Activated CD4-positive, alpha-beta memory T cell treated with anti-CD3 and anti-CD28 coated beads, Interleukin-2, amount 10 ng/mL, durations not matched to agents 7 days and 5 days (primary cell): ENCODE measurements at places on chromosomes 2 and 18. TPM values are rescaled to one million over a fixed set of nuclear protein-coding genes. Genes with fewer than 3 reads are reported as not detected.

ZNF892 gene
- total RNA-seq, result 3.2 TPM

GRCh38 chr18:6652098-6652497 lies 77.4 kb upstream of the ARHGAP28 start:
- no peak for DNase-seq

APOB gene
- total RNA-seq, result not detected

DNA sequence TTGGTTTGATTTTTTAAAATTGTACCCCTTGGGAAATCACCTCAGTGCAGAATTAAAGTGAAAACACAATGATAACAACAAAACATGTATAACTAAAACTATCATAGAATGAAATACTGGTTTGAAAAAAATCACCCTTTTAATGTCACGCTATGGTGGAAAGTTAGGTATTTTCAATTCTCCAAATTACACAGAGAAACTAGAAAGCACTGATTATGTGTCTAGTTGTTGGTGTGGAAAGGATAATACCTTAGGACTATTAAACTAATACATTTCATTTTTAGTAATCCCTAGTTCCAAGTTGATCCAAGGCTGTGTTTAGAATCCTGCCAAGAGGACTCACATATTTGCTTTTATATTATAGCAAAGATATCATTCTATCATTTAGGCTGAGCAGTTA lies 71.2 kb downstream of the NUP35 start:
- no peak for DNase-seq

DNA sequence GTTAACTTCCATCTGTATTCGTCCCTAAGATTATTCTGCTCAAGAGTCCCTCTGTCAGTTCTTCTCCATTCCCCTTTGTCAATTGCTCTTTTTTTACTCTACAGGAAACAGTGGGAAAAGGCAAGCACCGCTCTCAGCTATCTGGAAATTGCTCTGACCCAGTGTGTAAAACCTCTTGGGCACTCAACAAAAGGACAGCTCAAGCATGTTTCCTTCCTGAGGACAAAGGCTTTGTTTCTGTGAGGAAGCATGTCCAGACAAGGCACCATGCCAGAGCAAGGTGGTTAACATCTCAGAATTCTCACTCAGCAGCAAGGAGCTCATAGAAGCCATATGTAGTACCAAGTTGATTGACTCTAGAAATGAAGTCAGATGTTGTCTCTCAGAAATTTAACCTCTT lies 735.6 kb downstream of the TSN start:
- no peak for DNase-seq

- no peak for DNase-seq
Observed at GRCh38 chr2:236782938-236783337, 213.3 kb downstream of the ACKR3 start.

GRCh38 chr2:198096002-198096401 lies 291.6 kb downstream of the PLCL1 start:
- DNase-seq, result no peak

GRCh38 chr2:72090271-72090720 lies 57.4 kb downstream of the CYP26B1 start:
- DNase-seq, result no peak

DNA sequence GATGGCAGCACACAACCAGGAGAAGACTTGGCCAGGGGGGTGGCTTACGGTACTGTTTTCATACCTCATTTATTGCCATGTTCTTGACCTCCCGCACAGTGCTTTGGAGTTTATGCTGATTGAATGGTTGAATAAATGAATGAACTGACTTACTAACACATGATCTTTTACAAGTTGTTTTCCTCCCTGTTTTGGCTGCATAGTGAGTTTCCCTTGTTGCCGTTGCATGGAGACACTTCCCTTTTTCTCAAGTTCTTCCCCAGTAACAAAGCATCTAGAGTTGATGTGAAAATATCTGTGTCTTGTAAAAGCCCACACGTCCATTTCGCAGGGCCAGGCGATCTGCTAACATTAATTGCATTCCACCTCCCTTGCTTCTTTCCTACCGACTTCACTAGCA lies 35.7 kb upstream of the RAB1A start:
- DNase-seq, result no peak

- no peak for DNase-seq
Observed at GRCh38 chr2:225064362-225064761, 22.1 kb upstream of the DOCK10 start.

GRCh38 chr2:203739351-203739750 lies 32.9 kb downstream of the CD28 start:
- no peak for DNase-seq

LRP2 gene
- total RNA-seq, result 0.25 TPM

DNA sequence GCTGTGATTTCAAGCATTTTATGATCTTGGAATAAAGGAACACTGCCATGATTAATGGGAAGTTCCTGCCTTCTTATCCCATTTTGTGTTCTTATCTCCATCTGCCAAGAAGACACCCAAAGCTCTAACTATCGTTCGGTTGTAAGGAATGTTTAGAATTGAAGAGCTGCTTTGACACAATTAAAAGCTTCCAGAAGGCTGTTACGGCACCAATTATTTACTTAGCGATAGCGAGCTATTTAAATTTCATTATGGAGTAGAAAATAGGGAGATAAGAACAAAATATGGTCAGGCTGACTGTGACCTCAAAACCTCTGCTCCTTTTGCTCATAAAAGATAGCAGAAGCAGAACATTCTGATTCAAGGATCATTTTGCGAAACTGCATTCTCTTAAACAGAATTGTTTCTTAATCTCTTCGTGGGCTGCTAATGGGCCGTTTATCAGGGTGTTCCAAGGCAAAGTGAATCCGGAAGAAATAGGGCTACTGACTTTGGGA lies 101.6 kb downstream of the SLC4A3 start:
- no peak for DNase-seq

GRCh38 chr2:172425336-172425735 lies 2.0 kb upstream of the ITGA6 start:
- no peak for DNase-seq

- DNase-seq, result no peak
Observed at GRCh38 chr2:158778243-158778642, 16.9 kb upstream of the DAPL1 start.

GRCh38 chr2:102839668-102840388 lies 78.0 kb downstream of the TMEM182 start:
- DNase-seq, result no peak

- DNase-seq, result no peak
Observed at GRCh38 chr18:67730886-67731285, 214.4 kb upstream of the DSEL start.

DNA sequence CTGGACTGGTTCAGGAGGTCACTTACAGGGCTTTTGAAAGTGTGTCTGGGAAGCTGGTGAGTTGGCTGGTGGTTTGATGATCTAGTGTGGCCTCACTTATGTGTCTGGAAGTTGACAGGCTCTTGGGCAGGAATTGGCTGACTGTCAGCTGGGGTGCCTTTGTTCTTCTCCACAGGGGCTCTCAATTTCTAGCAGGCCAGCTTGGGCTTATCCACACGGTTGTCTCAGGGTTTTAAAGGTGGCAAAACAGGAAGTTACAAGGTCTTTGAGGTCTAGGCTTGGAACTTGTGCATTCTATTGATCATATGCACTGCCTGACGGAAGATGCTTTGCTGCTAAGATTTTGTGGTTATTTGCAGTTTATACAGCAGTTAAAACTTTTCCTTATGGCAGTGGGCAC lies 52.0 kb upstream of the CELF4 start:
- DNase-seq, result no peak

BOLL gene
- not detected for total RNA-seq

DNA sequence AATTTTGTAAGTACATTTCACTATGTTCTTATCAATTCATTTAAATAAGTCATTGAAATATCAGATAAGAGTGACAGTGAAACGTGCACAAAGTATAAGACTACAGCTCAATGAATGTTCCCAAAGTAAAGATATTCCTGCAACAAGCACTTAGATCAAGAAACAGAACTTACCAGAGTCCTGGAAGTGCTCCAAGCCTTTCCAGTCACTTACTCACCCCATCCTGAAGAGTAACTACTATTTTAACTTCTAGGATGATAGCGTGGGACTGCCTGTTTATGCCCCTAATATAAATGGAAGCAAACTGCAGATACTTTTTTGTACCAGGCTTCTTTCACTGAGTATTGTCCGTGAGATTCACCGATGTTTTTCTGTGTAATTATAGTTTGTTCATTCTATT lies 768.9 kb downstream of the SLC4A3 start:
- DNase-seq, result no peak

- no peak for DNase-seq
Observed at GRCh38 chr2:241728627-241729026, 5.8 kb upstream of the D2HGDH start.

DNA sequence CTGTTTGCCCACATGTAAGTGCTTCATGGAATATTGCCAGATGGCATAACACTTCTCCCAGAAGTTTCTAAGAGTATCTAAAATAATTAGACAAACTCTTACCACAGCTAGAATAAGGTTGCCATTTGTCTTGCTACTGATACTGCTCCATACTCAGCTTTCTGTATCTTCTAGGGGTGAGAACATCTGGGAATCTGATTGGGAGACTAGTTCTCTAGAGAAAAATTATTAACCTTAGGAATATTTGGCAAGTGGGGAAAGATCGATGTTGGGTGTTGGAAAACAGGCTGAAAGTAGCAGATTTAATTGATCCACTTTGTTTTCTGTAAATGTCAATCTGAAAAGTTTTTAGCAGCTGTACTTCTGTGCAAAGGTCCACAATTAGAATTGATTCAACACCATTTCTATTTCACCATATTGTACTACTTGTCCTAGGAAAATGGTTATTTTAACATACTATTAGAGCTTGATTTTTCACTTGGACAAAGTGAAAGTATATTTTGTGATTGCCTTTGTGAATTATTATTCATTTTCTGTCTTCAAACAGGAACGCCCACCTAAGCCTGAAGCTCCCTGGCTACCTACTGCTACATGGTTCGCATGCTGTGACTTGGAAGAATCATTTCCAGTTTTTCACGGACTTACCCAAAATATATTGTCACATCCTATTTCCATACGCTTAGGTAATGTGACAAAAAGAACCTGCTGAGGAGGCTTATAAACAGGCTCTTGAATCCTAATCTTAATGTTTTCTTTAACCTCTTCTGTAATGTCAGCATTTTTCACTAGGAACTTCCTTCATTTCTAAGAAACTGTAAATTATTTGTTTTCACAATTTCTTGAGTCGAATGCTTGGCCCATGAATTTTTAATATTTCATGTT lies 147.7 kb downstream of the TRABD2A start:
- DNase-seq, result no peak

DNA sequence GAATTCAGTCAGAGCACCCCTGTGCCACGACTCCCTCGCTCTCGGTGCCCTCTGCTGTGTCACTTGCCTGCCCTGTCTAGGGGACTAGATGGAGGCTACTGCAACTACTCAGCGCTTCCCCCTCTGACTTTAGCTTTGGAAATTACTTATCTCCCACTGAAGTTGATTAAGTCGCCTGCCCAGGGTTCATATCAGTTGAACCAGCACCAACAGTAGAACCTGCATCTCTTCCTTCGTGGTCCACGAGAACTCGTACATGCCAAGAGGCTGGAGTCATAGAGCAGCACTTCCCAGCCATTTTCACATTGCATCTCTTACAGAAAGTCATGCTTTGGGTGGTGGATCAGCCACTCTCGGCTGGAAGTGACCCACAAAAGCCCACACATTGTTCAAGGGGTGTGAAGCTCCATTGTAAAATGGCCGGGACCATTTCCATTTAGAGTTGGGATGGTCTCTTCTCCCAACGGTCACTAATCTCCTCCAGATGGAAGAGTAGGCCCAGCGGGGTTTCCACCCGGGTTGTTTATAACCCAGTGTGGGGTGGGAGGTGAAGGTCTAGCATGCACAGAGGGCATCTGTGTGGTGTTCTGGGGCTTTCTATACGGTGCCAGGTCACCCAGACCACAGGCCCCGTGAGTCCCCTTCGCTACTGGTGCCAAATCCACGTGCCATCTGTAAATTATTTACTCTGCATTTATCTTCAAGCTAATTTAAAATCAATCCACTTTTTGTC lies 38.0 kb downstream of the STEAP3 start:
- no peak for DNase-seq

- no peak for DNase-seq
Observed at GRCh38 chr2:20534913-20535801, 88.3 kb downstream of the RHOB start.

OLA1 gene
- 64.6 TPM for total RNA-seq

MPHOSPH10 gene
- 26.2 TPM for total RNA-seq

DNA sequence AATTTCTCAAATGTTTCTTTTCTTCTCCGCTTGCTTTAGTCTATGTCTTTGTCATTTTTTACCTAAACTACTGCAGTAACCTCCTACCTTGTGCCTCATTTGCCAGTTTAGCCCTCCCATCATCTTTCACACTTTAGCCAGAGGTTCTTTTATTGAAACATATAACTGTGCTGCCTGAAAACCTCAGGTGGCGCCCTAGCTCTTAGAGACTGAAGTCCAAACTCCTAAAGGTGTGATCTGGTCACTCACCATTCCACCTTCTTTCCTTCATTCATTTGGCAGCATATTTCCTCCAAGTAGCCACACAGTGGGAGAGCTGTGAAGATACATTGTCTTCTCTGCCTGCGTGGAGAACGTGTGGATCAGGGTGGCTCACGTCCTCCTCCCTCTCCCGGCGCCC lies 98.2 kb upstream of the MAPRE2 start:
- DNase-seq, result no peak

DNA sequence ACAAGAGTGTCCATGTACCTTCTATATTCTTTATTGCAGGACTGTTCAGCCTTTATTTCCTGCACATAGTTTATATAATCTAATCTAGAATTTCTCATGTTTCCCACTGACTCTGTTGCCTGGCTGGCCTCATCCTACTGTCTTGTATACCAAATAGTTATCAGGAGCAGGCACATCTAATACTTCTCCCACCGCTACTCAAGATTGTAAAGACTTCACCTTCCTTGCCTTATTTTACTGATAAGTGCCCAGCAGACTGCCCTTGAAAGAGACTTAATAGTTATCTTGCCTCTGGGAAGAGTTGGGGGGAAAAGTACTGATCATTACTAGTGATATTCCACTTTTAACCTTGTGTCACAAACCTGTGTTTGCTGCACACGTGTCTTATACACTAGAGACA lies 26.1 kb upstream of the AAK1 start:
- DNase-seq, result no peak

- peak; percentile 21 for DNase-seq
Observed at GRCh38 chr18:57910817-57911216, 107.7 kb upstream of the ATP8B1 start.

- no peak for DNase-seq
Observed at GRCh38 chr2:25065768-25066167, 23.9 kb downstream of the EFR3B start.

DNA sequence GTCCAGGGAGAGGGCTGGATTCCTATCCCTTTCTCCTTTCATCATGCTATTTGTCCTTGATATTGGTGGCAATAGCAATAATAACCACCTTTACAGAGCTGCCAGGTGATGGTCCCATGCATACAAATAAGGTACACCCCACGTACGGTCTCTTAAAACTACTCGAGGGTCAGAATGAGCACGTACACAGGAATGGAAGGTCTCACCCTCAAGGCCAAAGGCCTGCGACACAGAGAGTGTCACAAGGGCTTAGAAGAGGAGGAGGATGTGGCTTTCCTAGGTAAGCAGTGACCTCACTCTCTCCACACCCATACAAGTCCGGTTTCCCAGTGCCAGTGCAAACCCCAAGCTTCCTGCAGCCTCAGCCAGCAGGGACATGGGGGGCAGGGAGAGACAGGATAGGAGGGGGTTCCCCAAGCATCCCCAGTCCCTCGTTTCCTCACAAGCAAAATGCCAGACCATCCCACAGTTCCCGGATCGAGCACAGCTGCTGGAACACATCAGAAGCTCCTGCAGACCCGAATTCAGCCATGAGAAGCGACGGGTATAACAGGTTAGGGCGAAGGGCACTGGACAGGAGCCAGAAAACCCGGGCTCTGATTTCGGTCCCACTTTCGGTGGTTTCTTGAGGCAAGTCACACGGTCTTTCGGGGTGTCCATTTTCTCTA lies 49.2 kb downstream of the PLB1 start:
- DNase-seq, result peak; percentile 71

GRCh38 chr2:45895241-45895861 lies 243.9 kb downstream of the PRKCE start:
- DNase-seq, result no peak
